Activated CD4-positive, alpha-beta T cell treated with anti-CD3 and anti-CD28 coated beads for 36 hours (primary cell): ENCODE measurements at places on chromosomes 1 and 21.

DNA sequence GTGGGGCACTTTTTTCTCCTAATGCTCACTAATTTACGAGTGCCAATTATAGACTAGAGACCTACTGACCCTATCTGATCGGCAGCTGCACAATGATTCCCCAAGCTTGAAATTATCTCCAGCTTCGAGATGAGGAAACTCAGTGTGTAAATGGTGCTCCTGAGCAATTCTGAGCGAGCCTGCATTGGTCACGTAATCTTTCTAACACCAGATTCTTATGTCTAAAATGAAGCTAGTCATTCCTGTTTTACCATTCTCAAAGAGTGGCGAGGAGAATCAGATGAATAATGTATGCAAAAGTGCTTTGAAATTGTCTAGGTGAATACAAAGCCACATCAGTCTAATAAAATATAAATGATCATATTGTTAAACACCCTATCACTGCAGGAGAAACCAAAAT lies 318.1 kb upstream of the FAM78B start:
- no peak for DNase-seq

DNA sequence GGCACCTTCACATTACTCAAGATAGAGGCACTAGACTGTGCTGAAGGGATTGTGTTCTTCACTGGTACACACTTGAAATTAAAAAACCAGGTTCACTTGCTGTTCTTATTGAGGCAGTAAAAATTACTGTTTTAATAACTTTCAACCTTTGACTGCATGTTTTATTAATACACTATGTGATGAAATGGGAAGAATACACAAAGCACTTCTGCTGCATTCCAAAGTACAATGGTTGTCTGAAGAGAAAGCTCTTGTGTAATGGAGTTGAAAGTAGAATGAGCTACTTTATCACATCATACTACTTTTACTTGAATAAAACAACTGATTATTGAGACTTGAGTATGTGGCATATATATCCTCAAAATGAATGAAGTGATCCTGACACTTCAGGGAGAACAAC lies 49.7 kb downstream of the LRRC8C start:
- no peak for DNase-seq

DNA sequence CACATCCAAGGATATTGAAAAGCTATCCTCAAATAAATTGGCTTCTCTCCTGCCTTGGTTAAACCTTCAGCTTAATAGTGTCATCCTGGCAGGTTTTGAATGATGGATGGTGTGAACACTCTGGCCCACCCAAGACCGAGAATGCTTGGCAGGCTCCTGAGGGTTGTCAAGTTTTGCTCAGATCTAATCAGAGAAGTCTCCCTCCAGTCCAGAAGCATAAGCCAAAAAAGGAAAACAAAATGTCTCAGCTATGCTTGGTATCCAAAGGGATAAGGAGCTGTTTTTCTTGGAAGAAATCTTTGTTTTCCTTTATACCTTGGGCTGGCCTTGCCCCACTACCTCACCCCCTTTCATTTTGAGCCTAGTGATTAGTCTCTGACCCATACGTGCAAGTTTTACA lies 172.7 kb downstream of the CRB1 start:
- no peak for DNase-seq

DNA sequence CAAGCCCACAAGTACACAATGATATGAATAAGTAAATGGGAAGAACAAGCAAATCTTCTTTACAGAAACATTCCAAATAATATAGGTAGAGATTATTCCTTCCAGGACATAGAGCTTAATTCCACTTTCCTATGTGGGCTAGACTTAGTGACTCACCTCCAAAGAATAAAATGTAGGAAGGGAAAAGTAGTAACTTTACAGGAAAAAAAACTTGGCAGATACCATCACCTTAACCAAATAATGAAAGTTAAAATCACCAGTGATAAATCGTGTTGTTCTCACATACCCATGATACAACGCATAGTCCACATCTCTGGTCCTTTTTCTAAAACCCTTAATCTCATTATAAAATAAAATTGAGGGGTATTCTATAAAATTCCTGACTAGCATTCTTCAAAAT lies 260.8 kb downstream of the SPATA17 start:
- no peak for DNase-seq

GRCh38 chr1:30657131-30658013 lies 66.0 kb downstream of the MATN1 start:
- no peak for DNase-seq

GRCh38 chr1:221626041-221626440 lies 115.8 kb downstream of the DUSP10 start:
- DNase-seq = no peak

DNA sequence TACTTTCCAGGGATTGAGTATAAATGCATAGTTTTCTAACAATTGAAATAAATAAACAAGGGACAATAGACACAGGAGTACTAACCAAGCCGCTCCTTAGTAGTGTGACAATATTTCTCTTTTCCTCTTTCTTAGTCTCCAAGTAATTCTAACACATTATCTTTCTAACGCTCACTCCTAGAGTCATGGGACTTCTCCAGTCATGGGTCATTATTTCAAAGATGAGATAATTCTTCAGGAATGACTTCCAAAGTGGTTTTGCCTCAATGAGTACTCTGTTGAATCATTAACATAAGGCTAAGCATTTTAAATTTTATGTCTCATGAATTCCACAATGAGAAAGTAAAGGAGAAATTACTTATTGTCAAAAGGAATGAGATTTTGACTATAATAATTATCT lies 605.8 kb upstream of the ADAMTS5 start:
- DNase-seq = no peak

DNA sequence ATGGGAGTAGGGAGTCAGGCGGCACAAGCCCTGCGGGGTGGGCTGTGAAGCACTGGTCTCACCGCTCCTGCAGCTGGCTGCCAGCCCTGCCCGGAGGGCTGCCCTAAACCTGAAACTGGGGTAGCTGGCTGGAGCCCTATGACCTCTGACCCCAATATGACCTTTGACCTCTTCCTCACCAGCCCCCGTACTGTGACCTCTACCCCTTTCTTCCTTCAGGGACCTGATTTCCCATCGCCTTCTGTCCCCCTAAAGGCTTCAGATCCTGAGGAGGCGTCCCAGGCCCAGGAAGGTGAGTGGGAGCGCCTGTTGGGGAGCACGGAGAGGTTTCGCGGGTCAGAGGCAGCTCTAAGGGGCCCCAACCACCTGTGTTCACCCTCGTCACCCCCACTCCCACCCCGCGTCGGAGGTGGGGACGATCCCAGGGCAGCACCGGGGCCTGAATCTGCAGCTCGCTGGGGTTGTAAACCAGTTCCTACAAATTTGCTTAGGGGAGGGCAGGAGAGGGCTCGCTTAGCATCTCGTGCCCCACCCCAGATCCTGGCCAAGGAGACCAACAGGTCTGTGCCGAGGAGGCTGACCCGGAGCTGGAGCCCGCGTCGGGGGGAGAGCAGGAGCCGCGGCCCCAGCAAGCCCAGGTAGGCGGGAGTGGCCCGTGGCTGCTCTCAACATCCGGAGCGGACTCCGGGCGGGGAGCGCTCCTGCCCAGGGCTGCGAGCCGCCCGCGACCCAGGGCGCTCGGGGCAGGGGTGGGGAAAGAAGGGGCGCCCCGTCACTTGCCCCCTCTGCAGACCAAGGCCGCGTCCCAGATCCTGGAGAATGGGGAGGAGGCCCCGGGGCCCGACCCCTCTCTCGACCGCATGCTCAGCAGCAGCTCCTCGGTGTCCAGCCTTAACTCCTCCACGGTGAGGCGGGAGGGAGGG lies 7.3 kb downstream of the SYTL1 start:
- peak; percentile 65 for DNase-seq

- peak; percentile 9 for DNase-seq
Observed at GRCh38 chr1:244653439-244654107, 647 bp downstream of the DESI2 start.

DNA sequence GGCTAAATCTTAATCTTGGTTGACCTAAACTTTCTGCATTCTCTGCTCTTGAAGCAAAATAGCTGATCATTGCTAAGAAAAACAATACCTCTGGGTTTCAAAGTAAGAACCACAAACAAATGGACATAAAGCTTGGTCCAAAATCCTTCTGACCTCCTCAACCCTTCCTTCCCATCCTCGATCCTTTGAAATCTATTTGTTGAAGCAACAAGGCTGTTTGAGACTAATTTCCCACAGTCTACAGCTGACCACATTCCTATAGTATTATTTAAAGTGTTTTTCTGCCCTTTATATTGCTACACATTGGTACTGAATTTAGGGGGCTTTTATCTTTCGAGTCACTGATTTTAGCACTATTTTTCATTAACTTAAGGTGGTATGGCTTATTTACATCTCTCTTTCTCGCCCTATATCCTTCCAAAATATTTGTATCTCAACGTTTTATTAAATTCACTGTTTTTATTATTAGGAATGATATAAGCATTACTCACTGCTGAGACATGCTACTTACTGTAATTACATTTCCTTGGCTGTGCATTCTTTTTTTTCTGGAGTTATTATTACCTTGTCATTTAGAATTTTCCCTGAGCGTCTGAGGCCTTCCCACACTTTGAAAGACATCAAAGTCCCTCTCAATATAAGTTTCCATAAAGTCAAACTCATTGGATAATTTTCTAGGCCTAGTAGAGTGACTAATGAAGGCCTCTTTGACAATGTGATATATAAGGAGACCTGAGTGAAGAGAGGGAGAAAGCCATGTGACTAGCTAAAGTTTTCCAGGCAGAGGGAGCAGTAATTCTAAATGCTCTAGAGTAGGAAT lies 73.9 kb downstream of the RAB3GAP2 start:
- DNase-seq = no peak

DNA sequence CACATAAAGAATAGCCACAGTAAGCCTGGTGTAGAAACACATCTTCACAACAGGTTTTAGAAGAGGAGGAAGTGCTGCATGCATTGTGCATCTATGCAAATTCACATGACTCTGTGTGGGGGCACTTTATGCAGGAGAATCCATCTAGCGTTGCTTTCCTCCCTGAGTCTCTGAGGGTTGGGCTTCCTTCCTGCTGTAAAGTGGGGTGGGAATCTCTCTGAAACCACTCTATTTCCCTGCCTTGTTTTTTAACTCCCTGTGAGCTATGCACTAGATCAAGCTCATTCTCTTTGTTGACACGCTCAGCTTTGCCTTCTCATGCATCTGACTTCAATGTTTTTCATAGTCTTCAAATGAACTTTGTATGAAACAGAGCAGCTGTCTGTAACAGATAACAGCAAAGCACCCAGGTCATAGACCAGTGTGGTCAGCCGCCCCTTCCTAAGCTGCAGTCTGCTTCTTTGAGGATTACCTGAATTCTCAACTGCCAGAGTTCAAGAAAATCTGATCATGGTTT lies 102.7 kb upstream of the DPH5 start:
- DNase-seq = peak; percentile 22

DNA sequence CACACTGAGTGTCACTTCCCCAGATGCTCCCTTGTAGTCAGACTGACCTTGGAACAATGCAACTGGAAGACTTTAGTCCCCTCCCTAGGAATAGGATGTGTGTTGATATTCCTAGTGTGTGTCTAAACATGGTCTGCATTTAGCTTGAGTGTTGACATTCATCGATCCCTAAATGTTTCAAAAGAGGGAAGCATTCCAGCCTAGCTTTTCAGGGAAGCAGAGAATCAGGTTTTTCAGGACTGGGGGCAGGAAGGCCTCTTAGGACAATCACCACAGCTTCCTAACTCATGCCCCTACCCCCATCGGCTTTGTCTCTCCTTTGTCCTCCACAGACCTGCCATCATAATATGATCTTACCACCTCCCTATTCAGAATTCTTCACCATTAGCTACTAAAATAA lies 43.4 kb downstream of the NMNAT2 start:
- DNase-seq = no peak

DNA sequence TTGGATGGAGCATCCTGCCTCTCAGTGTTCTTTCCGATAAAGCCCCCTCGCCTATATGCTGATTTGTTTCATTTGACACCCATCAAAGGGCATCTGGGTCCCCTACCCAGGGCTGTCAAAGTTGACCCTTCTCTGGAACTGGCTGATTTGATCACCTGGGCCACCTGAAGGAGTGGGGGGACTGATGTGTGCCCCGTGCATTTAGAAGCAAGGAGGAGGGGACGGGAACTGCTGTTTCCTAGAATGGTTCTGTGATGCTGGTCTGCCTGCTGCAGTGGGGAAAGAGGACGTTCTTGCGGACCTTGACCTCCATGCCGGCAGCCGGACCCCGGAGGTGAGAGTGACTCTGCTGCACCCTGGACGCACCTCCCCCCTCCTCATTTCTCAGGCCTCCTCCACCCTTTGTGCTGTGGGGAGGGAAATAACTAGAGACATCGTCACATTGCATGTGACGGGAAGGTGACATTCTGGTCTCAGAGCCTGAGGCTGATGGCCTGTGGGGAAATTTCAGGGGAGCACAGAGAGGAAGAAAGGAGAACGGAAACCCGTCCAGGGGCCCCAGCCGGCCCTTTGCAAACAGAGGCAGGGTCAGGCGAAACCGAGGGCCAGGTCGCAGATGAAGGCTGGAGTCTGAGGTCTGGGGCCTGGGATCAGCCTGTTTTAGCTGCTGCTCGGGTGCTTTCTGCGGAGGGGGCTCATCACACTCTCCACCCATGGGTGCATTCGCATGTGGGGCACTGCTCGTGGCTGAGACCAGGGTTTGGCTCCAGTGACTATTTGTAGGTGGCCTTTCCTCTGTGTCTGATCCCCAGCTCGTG lies 25.7 kb downstream of the CRYAA start:
- no peak for DNase-seq

DNA sequence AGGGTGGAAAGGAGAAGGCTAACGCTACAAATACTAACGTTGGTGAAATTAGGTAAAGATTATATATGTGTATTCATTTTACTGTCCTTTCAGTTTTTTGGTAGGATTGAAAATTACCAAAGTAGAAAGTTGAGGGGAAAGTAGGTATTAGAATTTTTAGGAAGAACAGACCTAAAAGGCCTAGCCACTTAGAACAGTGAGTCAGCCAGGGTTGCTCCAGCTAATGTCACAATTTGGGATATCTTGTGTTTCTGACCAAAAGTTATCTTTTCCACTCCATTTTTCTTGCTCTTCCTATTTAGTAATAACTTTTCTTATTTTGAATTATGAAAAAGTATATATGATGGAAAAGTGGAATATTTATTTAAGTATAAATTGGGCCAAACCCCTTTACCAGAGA lies 40.1 kb downstream of the F3 start:
- no peak for DNase-seq

DNA sequence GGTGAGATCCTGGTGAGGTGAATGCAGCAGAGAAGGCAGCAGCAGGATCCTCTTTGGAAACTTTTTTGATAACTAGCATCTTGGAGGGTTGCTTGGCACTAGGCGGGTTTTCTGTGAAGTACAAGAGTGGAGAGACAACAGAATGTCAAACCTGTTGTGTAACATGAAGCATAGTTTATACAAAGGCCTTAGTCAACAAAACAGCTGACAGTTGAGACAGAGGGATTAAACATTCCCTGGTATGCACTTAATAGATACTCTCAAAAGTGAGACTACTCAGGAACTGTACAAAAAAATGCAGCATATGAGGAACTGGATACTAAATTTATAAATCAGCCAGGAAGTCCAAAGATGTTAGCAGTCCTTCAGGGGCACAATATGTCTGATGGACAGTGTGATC lies 16.4 kb upstream of the CCDC17 start:
- no peak for DNase-seq

GRCh38 chr1:67571406-67571805 lies 113.6 kb upstream of the GADD45A start:
- DNase-seq = no peak

DNA sequence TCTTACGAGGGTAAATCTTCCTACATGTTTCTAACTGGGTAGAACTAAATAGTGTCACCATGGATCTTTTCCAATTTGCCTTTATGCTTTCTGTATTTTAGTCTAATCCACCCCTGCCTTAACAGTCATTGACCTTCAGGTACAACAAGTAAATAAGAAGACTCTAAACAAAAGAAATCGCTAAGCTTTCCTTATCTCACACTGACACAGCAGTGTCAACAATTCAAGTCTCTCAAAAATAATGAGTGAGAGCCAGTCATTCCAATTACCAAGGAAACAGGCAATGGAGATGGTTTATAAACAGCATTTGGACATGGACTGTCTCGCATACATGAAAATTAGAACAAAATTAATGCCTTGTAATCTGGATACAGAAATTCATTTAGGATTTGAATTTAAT lies 365.8 kb downstream of the VAV3 start:
- DNase-seq = no peak
